ENCODE measurements at places on chromosomes 3 and 15. TPM values are rescaled to one million over a fixed set of nuclear protein-coding genes. Genes with fewer than 3 reads are reported as not detected.

GRCh38 chr3:197913641-197914380 is 36.2 kb upstream of the RPL35A start:
- H3K27ac ChIP-seq, result no peak overlapping the region
- H3K4me1 ChIP-seq, result no peaks in the 10 kb centered on the region
- no peaks in the 10 kb centered on the region for H3K27me3 ChIP-seq
- no peaks in the 10 kb centered on the region for H3K36me3 ChIP-seq
- no peak overlapping the region for H3K4me3 ChIP-seq
- DNase-seq, result no peak

DNA sequence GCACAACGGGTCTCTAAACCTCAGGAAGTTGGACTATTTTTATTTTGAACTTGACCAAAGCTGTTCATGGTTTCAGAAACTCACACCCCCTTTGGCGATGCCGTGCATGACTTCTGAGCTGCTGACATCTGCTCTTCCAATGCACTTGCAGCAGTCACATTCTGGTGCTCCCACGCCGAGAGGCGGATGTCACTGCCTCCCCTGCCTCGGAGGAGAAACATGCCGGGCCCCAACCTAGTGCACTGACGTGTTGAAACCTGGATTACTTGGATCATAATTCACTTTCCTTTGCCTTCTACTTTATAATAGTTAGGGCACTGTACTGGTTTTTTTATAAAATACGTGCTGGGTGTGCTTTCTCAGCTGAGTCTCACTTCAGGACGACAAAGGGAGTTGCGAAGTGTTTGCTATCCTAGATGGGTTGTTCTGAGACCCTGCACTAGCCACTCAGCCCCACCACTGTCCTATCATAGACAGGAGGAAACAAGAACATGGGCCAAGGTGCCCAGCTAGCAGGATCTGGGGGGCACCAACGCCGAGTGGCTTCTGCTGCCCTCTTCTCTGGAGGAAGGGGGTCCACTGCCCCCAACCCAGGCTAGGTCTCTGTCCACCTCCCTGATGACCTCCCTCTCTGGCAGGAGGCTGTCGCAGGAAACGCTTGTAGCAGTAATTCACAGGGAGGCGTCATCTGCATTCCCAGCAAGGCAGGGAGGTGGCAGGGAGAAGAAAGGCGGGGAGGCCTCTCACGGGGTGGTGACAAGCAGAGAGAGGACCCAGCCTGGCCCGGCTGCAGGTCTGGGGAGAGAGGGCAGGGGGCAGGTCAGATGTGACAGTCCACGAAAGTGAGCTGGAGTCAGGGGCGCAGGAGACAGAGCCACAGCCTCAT is 158.8 kb upstream of the IQSEC1 start:
- peaks cover 9% of the 10 kb centered on the region for H3K27me3 ChIP-seq
- no peak overlapping the region for H3K27ac ChIP-seq
- DNase-seq, result no peak
- no peak overlapping the region for H3K4me3 ChIP-seq

DNA sequence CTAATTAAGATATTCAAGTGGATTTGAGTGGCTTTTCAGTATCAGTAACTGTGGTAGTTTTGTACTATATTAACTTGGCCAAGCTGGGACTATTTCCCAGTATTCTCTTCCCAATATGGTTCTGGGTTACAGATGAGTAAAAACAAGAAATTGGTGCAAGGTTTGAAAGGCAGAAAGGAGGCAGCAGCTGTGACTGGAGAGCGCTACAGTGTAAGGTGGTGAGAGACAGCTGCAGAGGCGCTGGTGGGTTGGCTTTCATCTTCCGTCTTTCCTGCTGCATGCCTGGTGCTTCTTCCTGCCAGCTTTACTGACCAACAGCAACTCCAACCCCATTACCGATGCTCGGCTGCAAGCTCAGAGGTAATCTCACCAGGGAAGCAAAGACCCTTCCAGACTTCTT is 9.8 kb downstream of the DPH3 start:
- peaks cover 12% of the 10 kb centered on the region for H3K4me1 ChIP-seq
- H3K27ac ChIP-seq, result no peak overlapping the region
- peaks cover 12% of the 10 kb centered on the region for H3K36me3 ChIP-seq
- DNase-seq, result no peak

GRCh38 chr3:180188512-180189309 is 152.0 kb upstream of the PEX5L start:
- no peak overlapping the region for H3K27ac ChIP-seq
- H3K36me3 ChIP-seq, result no peaks in the 10 kb centered on the region
- H3K4me1 ChIP-seq, result no peaks in the 10 kb centered on the region

- H3K27ac ChIP-seq, result no peak overlapping the region
- H3K4me3 ChIP-seq, result no peak overlapping the region
- no peaks in the 10 kb centered on the region for H3K36me3 ChIP-seq
- DNase-seq, result no peak
Observed at GRCh38 chr15:90381515-90381914, 6.5 kb upstream of the IQGAP1 start.

GRCh38 chr15:28987337-28987736 is 101.6 kb downstream of the APBA2 start:
- H3K27ac ChIP-seq, result no peak overlapping the region
- no peaks in the 10 kb centered on the region for H3K27me3 ChIP-seq
- H3K4me1 ChIP-seq, result peaks cover 3% of the 10 kb centered on the region
- H3K36me3 ChIP-seq, result no peaks in the 10 kb centered on the region
- DNase-seq, result no peak

DNA sequence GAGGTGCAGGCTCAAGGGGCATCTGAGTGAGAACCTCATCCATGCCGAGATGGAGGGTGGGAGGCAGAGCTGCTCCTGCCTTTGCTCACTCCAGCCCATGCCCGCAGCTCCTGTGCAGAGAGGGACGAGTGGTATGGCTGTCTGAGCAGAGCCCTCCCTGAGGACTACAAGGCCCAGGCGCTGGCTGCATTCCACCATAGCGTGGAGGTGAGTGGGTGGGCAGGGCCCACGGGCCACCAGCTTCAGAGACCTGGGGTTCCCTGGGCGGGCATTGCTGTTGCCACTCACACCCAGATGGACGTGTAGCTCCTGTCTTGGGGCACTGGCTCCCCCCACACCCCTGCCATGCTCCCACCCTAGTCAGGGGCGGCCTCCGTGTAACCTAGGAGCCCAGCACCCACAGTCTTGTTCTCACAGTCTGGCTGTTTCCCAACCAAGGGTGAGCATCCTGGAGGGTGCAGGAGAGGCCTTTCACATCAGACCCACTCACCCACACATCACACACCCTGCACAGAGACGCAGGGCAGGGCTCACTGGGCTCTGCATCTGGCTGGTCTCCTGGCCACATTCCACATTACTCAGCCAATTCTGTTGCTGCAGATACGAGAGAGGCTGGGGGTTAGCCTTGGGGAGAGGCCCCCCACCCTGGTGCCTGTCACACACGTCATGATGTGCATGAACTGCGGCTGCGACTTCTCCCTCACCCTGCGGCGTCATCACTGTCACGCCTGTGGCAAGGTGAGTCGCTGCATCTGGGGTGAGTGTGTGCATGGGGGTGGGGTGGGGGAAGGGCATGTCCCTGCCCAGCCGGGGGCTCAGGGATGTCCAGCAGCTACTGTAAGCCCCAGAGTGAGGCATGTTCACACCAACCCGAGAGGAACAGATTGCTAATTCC is 25.3 kb upstream of the NR2C2 start:
- peaks cover 21% of the 10 kb centered on the region for H3K36me3 ChIP-seq
- no peak overlapping the region for H3K4me3 ChIP-seq
- no peaks in the 10 kb centered on the region for H3K27me3 ChIP-seq
- no peak overlapping the region for H3K27ac ChIP-seq

GXYLT2 gene
- 1.1 TPM for total RNA-seq

CACNA2D3 gene
- 0.42 TPM for total RNA-seq

TNIK gene
- 3.9 TPM for total RNA-seq

All from suprapubic skin (tissue), 4 donors.